ENCODE measurements at places on chromosomes 13 and 19.
A peak's percentile ranks its signal among the peaks of the same experiment; 100 is the strongest.

DNA sequence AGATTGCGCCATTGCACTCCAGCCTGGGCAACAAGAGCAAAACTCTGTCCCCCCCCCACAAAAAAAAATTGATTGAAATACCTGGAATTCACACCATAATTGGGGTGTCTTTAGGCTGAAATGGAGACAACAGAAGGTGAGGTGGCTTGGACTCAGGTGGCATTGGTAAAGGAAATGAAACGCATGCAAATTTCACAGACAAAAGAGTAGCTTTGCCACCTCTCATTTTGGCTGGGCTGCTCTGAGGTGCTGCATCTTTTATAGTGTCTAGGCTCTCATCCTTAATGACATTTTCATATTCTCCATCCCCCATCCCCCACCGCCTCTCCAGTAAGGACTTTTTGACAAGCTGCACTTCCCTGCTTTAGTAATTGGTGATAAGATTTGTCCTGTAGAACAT lies 6.9 kb downstream of the UBE2L5 start:
- H3K27me3 ChIP-seq: no peaks in the 10 kb centered on the region
- no peak for DNase-seq
- peaks cover 7% of the 10 kb centered on the region for H3K4me1 ChIP-seq

DNA sequence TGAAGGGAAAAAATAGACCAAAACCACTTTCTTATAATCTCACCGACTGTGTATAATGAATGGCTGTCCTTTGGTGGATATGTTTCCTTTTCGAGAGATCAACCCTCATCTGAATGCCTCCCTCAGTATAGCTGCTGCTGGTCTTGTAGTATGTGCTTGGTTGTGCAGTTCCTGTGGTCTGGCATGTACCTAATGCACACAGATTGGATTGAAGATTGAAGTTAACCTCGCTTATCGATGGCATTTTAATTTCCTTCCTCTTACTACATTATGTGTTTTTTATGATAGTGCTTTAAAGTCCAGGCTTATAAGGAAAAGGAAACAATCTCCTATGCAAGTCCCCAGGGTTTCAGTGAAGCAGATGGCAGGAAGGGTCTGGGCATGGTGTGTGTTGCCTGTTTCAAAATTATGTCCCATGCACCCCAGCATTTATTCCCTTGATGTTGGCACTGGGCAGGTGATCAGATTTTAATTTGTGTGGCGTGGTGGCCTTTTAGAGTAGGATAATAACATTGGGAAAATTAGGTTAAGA lies 334.1 kb downstream of the SHISA2 start:
- no peak for DNase-seq
- H3K27ac ChIP-seq: no peak overlapping the region
- H3K36me3 ChIP-seq: no peaks in the 10 kb centered on the region
- H3K4me1 ChIP-seq: no peaks in the 10 kb centered on the region
- H3K4me3 ChIP-seq: no peak overlapping the region

DNA sequence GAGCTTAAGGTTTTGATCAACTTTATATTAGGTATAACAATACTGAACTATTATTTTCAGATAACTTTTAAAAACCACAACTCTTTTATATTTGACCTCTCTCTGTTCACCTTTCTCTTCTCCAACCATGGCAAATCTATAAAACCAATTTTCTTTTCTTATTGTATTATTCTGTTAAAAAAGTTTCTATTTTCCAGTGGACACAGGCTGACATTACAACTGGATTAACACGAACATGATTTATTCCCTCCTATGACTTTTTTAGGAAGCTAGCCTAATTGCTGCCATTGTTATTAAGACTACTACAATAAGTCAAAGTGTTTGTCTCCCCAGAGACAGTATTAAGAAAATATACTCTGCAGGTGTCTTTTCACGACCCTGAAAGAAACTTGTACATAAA lies 2291.1 kb upstream of the PCDH20 start:
- H3K27ac ChIP-seq: no peak overlapping the region
- H3K27me3 ChIP-seq: no peaks in the 10 kb centered on the region
- no peak for DNase-seq
- H3K4me3 ChIP-seq: no peak overlapping the region
- H3K4me1 ChIP-seq: no peaks in the 10 kb centered on the region
- H3K36me3 ChIP-seq: no peaks in the 10 kb centered on the region

- no peaks in the 10 kb centered on the region for H3K36me3 ChIP-seq
- H3K4me1 ChIP-seq: peaks cover 8% of the 10 kb centered on the region
- H3K4me3 ChIP-seq: no peak overlapping the region
- H3K27ac ChIP-seq: no peak overlapping the region
- DNase-seq: no peak
Observed at GRCh38 chr13:31803311-31803710, 64.0 kb downstream of the RXFP2 start.

DNA sequence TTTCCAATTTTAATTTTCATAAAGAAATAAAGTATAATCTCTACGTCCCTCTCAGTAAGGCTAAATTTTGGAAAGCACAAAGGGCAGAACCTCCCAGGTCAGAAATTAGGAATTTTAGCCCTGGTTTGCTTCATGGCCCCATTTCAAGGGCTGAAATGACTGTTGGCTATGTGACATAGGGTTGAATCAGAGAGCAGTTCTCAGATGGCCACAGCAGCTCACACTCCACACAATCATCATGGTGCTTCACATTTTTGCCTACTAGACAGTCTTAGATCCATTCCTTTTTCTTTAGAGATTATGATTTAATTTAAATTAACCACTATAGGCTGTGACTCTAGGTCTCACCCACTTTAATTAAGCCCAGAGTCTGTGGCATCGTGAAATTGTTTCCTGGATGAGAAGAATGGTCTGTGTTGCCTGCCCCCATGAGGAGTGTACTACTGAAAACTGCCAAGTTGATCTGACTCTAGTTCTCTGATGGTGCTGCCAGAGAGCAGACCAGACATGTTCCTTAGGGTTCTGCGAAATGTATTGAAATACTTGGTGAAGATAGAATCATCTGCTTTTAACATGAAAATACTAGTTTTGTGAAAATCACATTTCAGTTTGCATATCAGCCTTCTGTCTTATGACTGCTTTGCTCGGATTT lies 57.4 kb downstream of the ESD start:
- no peaks in the 10 kb centered on the region for H3K27me3 ChIP-seq
- H3K27ac ChIP-seq: no peak overlapping the region
- H3K4me1 ChIP-seq: no peaks in the 10 kb centered on the region

DNA sequence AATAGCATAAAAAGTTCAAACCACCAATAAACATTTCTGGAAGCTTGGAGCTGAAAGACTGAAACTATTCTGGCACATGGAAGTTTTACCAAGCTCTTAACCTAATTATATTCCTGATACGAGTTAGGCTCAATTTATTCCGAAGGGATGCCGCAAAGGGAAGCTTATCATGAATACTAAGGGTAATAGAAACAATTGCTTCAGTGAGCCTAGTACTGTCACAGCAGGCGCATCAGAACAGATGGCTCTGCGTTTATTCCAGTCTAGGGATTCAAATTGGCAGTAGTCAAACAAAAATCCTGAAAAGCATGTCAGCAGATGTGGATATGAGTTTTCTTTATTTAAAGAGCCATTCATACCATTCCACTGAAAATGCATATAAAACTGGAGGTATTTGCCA lies 779.5 kb downstream of the GPC5 start:
- no peak overlapping the region for H3K27ac ChIP-seq
- no peak overlapping the region for H3K4me3 ChIP-seq
- H3K27me3 ChIP-seq: no peaks in the 10 kb centered on the region
- peaks cover 1% of the 10 kb centered on the region for H3K36me3 ChIP-seq
- DNase-seq: no peak

- H3K4me1 ChIP-seq: peaks cover 54% of the 10 kb centered on the region
- no peaks in the 10 kb centered on the region for H3K27me3 ChIP-seq
- DNase-seq: no peak
- no peak overlapping the region for H3K27ac ChIP-seq
- no peak overlapping the region for H3K4me3 ChIP-seq
Observed at GRCh38 chr19:4972509-4973230, 3.8 kb downstream of the KDM4B start.

GRCh38 chr13:33728271-33729037 lies 89.5 kb upstream of the RFC3 start:
- H3K4me1 ChIP-seq: peaks cover 6% of the 10 kb centered on the region
- no peak for DNase-seq
- no peak overlapping the region for H3K27ac ChIP-seq
- no peaks in the 10 kb centered on the region for H3K27me3 ChIP-seq
- H3K4me3 ChIP-seq: no peak overlapping the region
- no peaks in the 10 kb centered on the region for H3K36me3 ChIP-seq

- H3K36me3 ChIP-seq: peaks cover 5% of the 10 kb centered on the region
- H3K4me1 ChIP-seq: peaks cover 17% of the 10 kb centered on the region
- no peak for DNase-seq
- peak overlapping the region; percentile 25 for H3K4me3 ChIP-seq
- no peak overlapping the region for H3K27ac ChIP-seq
Observed at GRCh38 chr19:55453511-55454260, 7.8 kb downstream of the ISOC2 start.

- peaks cover 33% of the 10 kb centered on the region for H3K4me1 ChIP-seq
- peak overlapping the region; percentile 98 for H3K27ac ChIP-seq
Observed at GRCh38 chr19:40442328-40443130, 1.6 kb downstream of the SERTAD3 start.

DNA sequence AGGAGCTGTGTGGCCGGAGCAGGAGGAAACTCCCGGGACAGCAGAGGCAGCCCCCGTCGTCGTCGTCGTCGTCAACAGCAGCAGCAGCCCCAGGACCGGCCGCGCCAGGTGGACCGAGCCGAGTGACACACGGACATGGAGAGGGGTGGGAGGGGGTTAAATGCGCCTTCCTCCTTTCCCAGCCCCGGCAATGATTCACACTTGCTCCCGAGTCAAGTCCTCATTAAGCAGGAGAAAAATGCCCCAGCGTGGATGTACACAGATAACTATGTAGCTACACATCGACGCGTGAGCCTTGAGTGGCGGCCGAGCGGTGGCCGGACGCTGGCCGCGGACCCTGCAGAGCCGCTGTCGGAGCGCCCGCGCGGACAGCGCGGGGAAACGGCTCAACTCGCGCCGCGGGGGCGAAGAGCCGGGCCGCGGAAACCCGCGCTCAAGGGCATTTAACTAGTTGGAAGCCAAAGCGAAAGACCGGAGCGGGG lies 645 bp downstream of the UBL3 start:
- peak overlapping the region; percentile 94 for H3K4me3 ChIP-seq
- DNase-seq: peak; percentile 19
- peaks cover 45% of the 10 kb centered on the region for H3K4me1 ChIP-seq
- peak overlapping the region; percentile 94 for H3K27ac ChIP-seq
- peaks cover 19% of the 10 kb centered on the region for H3K36me3 ChIP-seq
